ENCODE measurements at places on chromosomes 4 and X.
A peak's percentile ranks its signal among the peaks of the same experiment; 100 is the strongest.

DNA sequence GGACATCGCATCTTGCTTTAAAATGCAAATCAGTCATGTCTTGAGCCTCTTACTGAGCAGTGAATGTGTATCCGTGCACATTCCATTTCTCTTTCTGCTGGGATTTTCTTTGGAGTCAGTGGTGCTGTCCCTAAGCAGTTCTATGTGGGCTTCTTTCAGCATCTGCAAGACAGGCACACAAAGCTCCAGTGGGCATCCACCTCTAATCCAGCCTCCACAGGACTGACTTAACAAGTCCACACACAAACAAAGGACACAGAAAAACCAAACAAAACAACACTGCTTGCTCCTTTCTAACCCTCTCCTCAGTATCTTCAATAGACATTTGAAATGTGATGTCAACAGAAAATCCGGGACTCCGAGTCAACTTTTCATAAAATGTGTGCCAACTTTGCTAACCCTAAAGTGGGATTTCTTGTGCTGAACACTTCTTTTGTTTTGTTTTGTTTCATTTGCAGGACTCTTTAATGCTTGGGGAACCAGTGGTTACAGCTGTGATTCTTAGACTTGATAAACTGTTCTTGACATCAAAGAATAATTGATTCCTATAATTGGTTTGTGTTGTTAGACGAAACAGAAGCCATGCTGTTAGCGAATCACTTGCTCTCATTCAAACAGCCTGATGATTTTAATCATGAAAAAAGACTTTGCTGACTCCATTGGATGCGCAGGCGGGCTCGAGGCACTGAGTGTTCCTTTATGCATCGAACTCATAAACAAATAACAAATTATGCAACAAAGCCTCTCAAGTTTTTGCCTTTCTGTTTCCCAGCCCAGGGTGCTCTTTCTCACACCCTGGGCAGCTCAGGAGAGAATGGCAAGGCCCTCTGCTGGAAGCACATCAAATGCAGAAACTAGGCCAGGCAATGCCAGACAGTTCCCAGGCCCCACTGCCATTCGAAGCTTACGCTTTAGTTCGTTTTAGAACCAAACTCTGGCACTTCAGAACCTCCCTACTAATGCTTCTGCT lies 20.1 kb downstream of the ETNPPL start:
- no peak for DNase-seq

DNA sequence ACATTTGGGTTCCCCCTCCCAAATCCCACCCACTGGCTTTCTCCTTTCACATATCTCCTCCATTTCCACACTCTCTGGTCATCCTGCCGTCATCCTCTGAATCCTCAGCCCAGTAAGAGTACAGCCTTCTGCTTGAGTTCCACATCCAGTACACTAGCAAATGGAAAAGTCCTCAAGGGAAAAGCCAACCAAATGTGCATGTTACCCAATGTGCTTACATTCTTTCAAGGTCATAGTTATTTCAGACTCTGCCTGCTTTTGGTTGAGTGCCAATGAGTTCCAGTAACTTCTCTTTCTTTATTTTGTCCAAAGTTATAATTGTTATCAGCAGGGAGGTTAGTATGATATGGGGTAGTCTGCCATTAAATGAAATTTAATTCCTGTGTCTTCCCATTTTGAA lies 78.1 kb downstream of the SRPX start:
- peak; percentile 41 for DNase-seq

GRCh38 chr4:74311696-74312313 lies 3.5 kb downstream of the EPGN start:
- DNase-seq, result peak; percentile 44

DNA sequence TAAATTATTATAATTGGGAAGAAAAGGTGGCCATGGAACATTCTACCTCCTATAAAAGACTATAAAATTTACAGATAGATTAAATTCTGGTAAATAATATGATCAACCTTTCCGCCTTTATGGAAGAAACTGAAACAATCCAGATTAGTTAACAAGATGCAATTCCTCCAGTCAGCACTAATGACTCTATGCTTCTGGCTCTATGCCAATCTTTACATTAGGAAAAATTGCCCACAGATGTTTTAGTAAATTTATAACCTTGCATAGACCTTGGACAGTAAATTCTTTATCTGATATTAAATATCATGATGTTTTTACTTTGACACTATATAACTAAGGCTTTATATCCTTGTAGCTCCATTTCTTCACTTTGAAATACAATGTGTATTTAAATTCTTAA lies 2302.5 kb downstream of the ARAP2 start:
- DNase-seq, result peak; percentile 24

DNA sequence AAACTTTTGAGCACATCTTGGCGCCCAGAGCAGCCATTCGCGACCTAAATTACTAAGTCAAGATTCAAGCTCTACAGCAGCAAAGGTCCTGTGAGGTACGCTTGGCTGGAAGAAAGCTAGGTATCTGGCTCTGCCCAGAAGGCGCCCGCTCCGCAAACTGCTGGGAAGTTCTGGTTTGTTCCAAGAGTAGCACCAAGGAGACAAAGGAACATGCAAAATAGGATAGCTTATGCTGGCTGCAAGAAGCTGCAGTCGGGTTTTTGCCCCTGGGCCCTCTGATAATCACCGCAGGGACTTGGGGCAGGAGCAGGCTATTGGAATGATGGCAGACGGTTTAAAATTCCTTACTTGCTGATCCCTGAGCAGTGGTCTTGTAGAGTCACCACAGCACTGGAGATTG lies 3.0 kb upstream of the TBX22 start:
- DNase-seq, result no peak
